GM12864 (cell line): ENCODE measurements at places on chromosomes 2 and 18.
A peak's percentile ranks its signal among the peaks of the same experiment; 100 is the strongest.

DNA sequence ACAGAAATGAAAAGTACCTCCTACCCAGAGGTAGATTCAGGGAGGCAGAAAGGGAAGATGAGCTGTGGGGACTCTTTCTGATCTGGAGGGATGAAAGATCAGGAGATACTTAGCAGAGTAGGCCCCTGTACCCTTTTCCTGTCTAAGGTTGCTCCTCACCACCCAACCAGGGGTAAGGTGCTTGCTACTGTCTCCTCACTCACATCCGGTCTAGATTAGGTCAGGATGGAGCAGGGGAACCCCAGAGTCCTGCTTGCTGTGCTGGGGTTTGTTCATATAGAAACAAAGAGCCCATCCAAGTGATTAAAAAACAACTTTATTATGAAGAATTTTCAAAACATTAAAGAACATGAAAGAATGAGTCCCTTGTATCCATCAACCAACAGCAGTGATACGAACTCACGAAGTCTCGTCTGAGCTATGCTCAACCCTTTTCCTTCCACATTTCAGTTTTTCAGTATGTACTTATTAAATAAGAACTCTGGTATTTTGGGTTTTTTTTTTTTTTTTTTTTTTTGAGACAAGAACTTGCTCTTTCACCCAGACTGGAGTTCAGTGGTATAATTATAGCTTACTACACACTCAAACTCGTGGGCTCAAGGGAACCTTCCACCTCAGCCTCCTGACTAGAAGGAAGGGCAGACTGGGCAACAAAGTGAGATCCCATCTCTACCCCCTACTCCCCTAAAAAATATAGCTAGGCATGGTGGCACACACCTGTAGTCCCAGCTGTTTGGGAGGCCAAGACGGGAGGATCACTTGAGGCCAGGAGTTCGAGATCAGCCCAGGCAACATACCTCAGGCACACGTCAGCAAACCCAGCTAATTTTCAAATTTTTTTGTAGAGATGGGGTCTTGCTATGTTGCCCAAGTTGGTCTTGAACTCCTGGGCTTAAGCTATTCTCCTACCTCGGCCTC, 28.5 kb upstream of the MCFD2 start:
- DNase-seq: peak; percentile 74

- peak; percentile 18 for DNase-seq
Measured at GRCh38 chr2:120109186-120110061, 96.5 kb downstream of the EPB41L5 start.

- no peak for DNase-seq
Measured at GRCh38 chr2:207983641-207984042, 41.7 kb downstream of the PLEKHM3 start.

GRCh38 chr18:65994302-65994701, 243.5 kb downstream of the CDH7 start:
- DNase-seq: no peak

GRCh38 chr2:113770929-113771328, 14.5 kb upstream of the SLC35F5 start:
- DNase-seq: no peak

- no peak for DNase-seq
Measured at GRCh38 chr2:6578416-6578815, 287.3 kb downstream of the CMPK2 start.

DNA sequence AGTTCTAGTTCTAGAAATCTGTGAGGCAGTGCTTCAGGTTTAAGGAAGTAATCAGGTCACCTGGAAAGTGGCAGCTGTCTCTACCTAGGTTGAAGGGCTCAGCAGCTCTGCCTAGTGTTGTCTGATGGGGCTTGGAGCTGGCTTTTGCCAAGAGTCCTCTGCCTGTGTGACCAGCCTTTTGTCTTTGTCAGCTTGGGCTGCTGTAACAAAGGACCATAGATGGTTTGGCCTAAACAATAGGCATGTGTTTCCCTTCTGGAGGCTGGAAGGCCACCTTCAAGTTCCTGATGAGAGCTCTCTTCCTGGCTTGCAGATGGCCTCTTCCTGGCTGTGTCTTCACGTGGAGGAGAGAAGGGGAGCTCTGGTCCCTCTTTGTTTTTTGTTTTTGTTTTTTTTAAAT, 13.3 kb downstream of the UBE2F start:
- DNase-seq: no peak

- DNase-seq: no peak
Measured at GRCh38 chr2:143524119-143524553, 394.9 kb downstream of the ARHGAP15 start.
